RKO (cell line): ENCODE measurements at places on chromosomes 1 and 21.

DNA sequence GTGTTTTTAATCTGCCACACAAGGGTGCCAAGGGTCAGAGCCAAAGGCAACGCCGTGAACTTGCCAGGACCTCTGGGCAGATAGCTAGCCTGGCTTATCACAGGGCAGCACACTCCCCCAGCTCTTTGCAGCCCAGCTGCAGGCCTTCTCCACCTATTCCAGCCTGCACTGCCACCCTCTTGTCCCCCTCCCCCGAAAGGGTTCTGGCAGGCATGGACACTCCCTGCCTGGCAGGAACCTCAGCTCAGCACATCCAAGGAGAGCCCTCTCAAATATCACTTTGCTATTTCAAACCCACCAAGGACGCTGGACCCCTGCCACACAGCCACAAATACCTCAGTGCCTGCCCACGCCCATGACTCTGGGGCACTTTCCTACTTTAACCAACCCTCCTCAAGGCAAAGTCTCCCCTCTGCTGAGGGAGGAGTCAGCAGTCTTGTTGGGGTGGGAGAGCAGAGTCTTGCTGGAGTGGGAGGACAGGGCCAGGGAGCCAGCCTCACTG lies 9.1 kb downstream of the SSBP3 start:
- DNase-seq, result no peak

DNA sequence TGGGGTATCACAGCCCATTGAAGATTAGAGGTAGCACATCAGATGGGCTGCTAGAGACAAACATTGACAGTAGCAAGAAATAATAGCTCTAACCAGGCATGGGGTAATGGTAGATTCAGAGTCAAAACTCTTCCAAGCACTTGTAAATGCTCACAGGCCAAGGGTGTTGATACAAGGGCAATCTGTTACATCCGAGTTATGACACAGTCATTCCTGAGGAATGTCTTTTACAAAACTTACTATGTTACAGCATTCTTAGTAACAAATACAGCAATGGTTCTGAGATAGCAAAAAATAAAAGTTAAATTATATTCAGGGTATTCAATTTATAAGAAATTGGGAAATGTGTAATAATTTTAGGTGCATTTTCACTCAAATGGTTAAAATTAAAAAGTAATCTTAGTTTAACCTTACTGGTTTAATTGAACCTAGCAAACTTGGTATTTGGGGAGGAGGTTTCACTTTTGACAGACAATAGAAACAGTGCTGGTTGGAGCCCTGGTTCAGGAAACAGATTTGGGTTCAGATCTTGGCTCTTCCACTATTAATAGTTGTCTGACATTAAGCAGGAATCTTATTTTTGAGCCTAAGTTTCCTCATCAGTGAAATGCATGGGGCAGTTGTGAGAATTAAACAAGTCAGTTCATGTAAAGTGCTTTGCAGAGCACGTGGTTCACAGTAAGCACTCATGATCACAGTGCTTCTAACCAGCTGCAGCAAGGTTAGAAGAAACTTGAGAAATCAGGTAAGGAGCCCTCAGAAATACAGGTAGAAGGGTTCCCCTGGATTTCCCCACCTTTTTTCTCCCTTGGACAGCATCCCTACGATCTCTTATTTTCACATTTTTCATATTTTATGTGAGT lies 4.4 kb downstream of the ST3GAL3 start:
- DNase-seq, result peak; percentile 74

DNA sequence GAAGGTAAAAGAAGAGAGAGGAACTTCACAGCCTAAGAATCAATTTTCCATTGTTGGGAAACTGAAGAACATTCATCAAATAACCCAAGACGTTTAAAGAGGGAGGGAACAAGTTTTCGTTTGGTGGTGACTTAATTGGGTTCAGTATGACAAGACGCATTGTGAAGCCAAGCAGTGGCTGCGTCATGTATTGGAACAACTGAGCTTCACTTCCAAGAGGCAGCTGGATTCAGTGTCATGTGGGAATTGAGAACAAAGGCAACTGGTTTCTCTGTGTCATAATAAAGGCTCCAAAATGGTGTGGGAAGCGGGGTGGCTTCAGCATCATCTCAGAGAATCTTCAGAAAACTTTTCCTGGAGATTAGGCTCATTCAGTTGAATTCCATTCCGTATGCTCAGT lies 29.8 kb upstream of the RC3H1 start:
- no peak for DNase-seq

DNA sequence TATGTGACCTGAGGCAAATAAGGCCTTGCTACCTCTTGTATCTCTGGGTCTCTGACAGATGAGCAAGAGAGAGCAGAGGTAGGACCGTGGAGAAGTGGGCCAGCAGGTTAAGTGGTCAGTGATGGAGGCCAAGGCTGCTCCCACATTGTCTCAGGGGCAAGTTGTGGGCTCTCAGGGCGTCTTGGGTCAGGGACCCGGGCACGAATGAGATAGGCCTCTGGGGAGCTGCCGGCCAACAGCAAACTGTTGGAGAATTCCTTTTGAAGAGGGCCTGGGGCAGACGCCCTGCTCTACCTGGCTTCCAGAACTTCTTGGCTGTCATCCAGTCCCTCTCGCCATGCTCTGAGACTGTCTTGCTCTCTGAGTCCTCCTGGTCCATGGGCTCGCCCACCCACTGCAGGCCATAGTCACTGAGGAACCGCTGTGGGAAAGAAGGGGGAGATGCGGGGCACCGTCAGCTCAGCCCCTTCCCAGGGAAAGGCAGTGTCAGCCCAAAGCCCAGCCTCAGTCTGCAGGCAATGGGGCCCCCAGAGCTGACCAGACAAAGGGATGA lies 12.4 kb downstream of the UBXN11 start:
- no peak for DNase-seq

GRCh38 chr1:61853583-61853982 lies 111.3 kb downstream of the PATJ start:
- peak; percentile 61 for DNase-seq

DNA sequence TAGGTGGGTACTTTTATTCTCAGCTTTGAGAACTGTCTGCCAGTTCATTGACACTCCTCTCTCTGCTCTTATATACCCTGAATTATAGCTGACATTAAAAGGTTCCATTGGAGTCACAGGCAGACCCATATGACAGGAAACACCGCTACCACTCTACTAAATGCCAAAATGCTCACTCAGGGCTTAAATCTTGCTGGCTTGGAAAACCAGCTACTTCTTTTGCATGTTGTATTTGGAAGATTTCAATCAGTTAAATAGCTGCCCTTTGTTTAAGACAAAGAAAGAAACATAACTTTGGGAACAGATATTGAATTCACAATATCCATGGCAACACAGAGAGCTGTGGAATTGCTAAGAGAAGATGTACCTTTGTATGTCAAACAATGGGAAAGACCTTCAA lies 876.5 kb downstream of the USP25 start:
- DNase-seq, result no peak

GRCh38 chr21:33266050-33266788 lies at the start of gene IL10RB:
Gene IL10RB, plus strand, starts transcription at chr21:33266367. Its CDS starts 99 bp downstream, at chr21:33266466.
- DNase-seq, result peak; percentile 47

DNA sequence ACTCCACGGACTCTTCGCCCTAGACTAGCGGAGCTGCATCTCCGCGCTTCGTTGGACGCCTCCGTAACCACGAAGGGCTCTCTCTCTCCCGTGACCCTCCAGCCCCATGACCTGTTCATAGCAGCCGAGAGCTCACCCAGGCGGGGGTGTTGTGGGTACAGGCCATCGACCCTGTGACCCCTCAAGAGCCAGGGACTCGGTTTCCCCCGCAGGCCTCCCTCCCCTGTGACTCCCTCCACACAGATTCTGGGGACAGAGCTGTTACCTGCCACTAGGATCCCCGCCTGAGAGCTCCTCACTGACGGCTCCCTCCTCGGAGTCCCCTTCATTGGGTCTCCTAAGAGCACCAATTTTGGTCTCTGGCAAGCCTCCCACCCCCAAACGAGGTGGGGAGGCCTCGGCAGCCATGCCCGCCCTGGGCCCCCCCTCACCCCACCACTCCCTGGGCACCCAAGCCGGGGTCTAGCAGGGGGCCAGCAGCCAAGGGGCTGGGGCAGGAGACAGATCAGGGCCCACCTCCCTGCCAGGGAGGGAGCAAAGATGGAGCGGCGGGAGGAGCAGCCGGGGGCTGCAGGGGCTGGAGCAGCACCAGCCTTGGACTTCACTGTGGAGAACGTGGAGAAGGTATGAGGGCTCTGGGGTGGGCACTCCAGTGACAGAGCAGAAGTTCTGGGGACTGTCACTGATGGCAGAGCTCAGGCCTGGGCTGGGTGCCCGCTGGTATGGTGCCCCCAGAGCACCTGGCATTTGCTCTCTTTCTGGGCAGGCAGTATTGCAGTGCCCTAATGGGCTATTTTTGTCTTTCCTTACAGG lies 517 bp downstream of the IPO13 start:
- DNase-seq, result no peak

- peak; percentile 16 for DNase-seq
Observed at GRCh38 chr1:180953291-180954004, 40.8 kb downstream of the KIAA1614 start.

GRCh38 chr1:203422656-203423055 lies 53.0 kb upstream of the PRELP start:
- no peak for DNase-seq

- peak; percentile 12 for DNase-seq
Observed at GRCh38 chr1:78171736-78172590, 126.2 kb downstream of the GIPC2 start.

GRCh38 chr1:194071205-194071604 lies 884.8 kb upstream of the B3GALT2 start:
- no peak for DNase-seq

DNA sequence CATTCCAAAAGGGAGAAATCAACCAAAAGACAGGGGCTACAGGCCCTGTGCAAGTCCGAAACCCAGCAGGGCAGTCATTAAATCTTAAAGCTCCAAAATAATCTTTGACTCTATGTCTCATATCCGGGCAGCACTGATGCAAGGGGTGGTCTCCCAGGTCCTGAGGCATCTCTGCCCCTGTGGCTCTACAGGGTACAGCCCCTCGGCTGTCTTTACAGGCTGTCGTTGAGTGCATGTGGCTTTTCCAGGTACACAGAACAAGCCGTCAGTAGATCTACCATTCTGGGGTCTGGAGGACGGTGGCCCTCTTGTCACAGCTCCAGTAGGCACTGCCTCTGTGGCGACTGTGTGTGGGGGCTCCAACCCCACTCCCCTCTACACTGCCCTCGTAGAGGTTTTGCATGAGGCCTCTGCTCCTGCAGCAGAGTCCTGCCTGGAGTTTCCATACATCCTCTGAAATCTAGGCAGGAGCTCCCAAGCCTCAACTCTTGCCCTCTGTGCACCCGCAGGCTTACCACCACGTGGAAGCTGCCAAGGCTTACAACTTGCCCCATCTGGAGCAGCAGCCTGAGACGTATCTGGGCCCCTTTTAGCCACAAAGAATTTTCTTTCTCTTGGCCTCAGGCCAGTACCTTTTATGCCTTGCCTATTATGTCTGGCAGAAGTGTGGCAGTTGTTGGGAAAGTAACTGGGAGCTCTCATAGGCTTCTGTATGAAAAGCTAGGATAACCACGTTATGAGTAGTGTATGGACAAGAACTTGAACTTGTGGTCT lies 52.5 kb downstream of the POU2F1 start:
- DNase-seq, result no peak

- DNase-seq, result no peak
Observed at GRCh38 chr1:28537457-28538199, 15.3 kb upstream of the TRNAU1AP start.

DNA sequence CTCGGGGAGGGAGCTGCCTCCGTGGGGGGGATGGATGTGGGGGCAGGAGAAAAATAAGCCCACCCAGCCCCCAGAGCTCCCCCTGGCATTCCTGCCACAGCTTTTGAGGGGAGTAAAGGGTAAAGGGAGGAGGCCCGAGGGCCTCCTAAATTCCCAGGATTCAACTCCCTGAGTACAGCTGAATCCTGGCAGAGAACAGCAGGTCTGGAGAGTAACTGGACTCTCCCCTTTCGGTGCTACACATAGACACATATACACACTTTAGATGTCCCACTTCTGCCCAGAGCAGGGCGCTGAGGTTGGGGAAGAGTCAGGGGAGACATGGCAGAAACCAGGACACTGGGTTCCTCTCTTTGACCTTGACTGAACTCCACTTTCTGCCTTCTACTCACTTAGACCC lies 3.0 kb downstream of the KIRREL1 start:
- no peak for DNase-seq

DNA sequence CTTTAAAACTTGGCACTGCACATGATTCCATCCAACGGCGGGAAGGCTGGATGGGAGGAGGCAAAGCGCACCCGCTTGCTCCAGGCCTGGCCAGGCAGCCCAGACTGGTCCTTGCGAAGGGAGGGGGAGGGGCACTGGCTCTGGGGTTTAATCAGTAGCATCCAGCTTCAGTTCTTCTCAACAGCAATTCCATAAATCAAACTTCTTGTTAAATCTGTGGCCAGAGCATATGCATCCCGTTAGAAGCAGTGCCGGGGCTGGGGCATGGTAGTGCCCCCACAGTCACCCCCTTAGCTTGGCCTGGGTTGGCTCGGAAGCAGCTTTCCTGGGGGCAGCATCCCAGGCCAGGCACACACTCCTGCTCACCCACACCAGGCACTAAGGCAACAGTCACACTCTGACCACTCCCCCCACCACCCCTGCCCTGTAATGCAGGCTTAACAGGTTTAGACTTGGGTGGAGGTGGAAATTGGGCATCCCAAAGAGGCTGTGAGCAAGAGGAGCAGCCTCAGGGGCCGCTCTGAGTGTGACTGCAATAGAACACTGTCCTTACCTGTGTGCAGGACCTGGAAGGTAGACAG lies 94.1 kb upstream of the CASZ1 start:
- DNase-seq, result no peak
